Adipose tissue (tissue), 3 donors: ENCODE measurements at places on chromosomes 11 and 22. TPM values are rescaled to one million over a fixed set of nuclear protein-coding genes. Genes with fewer than 3 reads are reported as not detected.

Gene EHF
- 14.9 TPM for polyA plus RNA-seq

Gene UBQLN3
- not detected for polyA plus RNA-seq

Gene TRIM49
- polyA plus RNA-seq: not detected

Gene C11orf42
- polyA plus RNA-seq: not detected

Gene MYH9
- polyA plus RNA-seq: 159 TPM

Gene KDELR3
- 6.5 TPM for polyA plus RNA-seq

Gene SCGB1D2
- polyA plus RNA-seq: not detected

Gene CRYBB2
- 0.21 TPM for polyA plus RNA-seq

Gene POU2AF1
- polyA plus RNA-seq: 0.55 TPM

Gene IL17REL
- 0.03 TPM for polyA plus RNA-seq

Gene STX5
- 32.2 TPM for polyA plus RNA-seq

Gene C11orf21
- polyA plus RNA-seq: 0.62 TPM

Gene TSPAN32
- polyA plus RNA-seq: 0.75 TPM

Gene RHOD
- polyA plus RNA-seq: 24.7 TPM

Gene FLRT1
- 0.11 TPM for polyA plus RNA-seq

Gene PRR33
- polyA plus RNA-seq: 0.11 TPM

Gene FBLN1
- 121 TPM for polyA plus RNA-seq
